ENCODE measurements at places on chromosomes 5 and 9. TPM values are rescaled to one million over a fixed set of nuclear protein-coding genes. Genes with fewer than 3 reads are reported as not detected.
A peak's percentile ranks its signal among the peaks of the same experiment; 100 is the strongest.

OR2Y1 gene
- total RNA-seq, result not detected

GRCh38 chr5:136094913-136095641, 37.6 kb upstream of the SMAD5 start:
- no peak for DNase-seq

GRCh38 chr5:151236888-151237287, 13.0 kb upstream of the CCDC69 start:
- no peak for DNase-seq

DNA sequence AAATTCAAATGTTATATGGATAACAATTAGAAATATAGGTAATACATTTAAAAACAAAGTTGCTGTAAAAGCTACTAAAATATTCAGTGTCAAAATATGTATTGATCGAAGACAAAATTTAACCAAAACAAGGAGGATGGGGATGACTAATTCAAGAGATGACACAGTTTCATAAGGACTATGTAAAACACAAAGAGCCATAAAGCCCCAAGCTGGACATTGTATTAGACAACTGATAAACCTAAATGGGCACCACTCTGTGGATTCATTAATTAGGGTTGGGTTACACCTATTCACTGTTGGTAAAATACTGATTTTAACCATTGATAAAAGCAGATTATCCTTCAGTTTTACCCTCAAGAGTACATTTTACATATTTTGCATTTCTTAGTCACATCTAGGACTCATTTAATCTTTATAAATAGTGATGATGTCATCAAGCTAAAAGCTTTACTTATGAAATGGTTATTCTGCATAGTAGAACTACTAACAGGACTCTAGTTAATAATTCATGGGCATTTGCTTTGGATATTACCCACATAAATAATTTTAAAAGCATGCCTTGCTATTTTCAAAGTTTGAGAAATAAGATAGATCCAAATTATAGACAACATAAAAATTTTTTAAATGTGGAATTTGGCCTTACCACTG, 13.7 kb downstream of the TUT7 start:
- no peak for DNase-seq

SPATA31D4 gene
- not detected for total RNA-seq

- DNase-seq, result no peak
Measured at GRCh38 chr5:92147798-92148197, 764.7 kb upstream of the ARRDC3 start.

DNA sequence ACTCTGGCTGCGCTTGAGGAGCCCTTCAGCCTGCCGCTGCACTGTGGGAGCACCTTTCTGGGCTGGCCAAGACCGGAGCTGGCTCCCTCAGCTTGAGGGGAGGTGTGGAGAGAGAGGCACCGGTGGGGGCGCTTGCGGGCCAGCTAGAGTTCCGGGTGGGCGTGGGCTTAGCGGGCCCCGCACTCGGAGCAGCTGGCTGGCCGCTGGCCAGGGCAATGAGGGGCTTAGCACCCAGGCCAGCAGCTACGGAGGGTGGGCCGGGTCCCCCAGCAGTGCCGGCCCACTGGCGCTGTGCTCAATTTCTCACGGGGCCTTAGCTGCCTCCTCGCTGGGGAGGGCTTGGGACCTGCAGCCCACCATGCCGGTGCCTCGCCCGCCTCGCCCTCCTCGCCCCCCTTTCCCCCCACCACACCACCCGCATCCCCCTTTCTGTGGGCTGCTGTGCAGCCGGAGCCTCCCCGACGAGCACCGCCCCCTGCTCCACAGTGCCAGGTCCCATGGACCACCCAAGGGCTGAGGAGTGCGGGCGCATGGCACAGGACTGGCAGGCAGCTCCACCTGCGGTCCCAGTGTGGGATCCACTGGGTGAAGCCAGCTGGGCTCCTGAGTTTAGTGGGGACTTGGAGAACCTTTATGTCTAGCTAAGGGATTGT, 954.5 kb downstream of the DTWD2 start:
- DNase-seq, result no peak

GRCh38 chr9:5622016-5622415, 6.9 kb upstream of the RIC1 start:
- no peak for DNase-seq

- DNase-seq, result no peak
Measured at GRCh38 chr5:2282034-2282690, 399.4 kb upstream of the IRX4 start.

DNA sequence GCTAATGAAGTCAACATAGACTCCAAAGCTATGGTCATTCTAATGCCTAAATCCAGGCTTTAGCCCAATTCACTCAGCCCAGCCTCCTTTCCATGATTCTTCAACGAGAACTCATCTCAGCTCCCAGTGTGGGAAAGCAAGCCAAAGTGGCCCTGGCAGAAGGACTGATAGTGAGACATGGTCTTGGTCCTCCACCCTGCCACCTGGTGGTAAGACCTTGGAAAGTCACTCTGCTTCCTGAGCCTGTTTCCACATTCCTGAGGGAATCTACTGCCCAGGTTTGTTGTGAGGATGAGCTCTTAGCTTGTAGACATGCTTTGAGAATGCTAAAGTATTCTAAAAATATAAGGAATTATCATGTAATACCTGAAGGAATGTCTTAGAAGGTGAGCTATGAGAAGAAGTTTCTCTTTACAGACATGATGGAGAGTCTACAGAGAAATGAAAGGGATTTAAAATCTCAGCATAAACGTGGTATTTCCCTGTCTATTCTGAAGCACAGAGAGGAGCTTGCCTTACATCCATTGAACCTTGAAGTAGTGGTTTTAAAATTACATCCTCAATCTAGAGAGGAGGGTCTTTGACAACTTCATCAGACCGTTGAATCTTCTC, 173.5 kb downstream of the TRIM32 start:
- peak; percentile 68 for DNase-seq

GRCh38 chr5:32088214-32088613, 85.9 kb downstream of the GOLPH3 start:
- no peak for DNase-seq

DNA sequence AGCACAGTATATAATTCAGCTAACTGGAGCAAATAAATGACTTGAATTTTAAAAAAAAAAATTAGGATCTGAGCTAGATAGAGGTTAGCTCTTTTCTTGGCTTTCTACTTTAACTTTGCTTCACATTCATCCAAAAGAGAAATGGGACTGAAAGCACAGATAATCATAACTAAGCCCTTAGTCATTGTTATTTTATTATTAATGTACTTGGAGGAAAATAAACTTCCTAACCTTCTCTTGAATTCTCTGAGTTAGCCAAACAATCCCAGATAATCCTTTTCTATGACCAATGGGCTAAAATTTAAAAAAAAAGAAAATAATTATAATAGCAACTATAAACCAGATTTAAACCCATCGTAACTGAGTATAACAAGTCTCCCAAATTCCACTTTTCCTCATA, 57.6 kb upstream of the RASA1 start:
- no peak for DNase-seq

DNA sequence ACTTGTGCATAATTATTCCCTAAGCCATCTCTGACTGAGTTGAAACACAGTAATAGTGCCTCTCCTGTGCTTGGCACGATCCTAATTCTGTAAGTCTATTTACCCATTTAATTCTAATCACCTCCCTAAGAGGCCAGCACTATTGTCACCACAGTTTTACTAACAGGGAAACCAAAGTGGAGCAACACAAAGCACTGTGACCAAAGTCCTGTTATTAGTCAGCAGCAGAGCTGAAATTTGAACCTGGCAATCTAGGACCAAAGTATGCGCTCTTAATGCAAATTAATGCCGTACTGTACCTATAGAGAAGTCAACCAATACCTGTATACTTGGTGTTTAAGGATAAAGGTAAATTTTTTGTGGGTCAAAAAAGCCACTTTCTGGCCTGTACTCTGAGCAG, 77.1 kb upstream of the CNTLN start:
- DNase-seq, result no peak

All from left lobe of liver (tissue), 2 donors.